ENCODE measurements at places on chromosomes 7 and 10.

DNA sequence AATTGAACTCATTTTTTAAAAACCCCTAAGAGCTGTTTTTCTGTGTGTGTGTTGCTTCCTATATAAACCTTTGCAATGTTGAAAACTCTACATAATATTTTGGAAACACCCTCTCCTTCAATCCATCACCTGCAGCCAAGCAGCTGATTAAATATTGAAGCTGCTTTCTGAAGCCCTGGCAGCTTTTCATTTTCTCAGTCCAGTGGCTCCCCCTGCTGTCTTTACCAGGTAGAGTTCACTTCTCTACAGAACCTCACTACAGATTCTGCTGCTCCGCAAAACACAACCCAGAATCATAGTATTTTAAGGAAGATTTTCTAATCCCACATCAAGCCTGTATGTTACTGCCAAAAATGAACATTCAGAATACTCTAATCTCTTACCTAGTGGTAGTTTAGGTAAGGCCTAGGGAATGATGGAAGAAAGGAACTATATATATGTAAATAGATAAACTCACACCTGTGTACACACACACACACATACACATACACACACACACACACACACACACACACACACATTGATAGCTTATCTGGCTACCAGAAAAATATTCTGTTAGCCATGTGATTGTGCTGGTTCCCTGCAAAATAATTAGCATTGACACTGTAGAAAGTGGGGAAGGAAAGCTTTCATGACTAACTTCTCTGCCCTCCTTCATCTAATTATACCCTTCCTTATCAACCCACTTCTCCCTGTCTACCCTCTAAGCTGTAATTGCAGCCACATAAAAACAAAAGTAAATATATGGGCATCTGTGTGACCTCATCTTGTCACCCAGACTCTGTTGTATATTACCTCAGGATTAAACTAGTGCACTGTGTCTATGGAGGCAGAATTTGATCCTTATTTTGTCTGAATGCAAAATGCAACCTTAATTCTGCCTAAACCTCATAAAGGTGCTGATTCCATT is 229.5 kb upstream of the FZD1 start:
- peak; percentile 30 for DNase-seq

- no peak for DNase-seq
Observed at GRCh38 chr7:49295146-49295545, 370.8 kb downstream of the CDC14C start.

DNA sequence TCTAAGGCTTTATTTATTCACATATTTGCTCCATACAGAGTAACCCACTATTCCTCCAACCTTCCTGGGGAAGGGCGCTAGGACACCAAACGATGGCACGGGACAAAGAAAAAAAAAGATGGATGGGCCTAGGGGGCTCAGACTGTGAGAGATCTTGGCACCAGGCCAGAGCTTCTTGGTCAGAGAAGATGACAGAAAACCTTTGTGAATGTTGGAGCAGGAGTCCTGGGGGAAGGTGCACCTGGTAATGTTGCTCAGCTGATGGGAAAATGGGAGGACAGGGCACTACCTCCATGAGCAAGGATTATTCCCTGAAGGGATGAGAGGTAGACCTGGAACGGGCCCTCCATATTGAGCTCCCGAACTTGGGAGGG is 1.4 kb upstream of the SH3PXD2A start:
- no peak for DNase-seq

DNA sequence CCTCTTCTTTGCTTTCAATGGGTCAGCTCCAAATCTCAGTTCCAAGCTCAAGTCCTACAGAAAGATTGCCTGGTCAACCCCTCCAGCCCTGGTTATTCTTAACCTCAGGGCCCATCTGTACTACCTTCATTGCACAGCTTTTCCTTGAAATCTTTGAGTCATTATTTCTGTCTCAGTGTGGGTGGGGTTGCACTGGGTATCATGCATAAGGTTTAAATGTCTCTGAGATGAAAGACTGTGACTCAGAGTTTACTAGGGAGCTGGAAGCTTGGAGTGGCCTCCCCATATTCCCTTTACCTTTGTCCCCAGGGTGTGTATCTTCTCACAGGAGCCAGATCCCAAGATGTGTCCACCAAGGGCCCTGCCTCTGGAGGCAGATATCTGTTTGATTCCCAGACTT is 3.3 kb upstream of the OR6V1 start:
- no peak for DNase-seq

- DNase-seq, result no peak
Observed at GRCh38 chr10:45354261-45354660, 19.8 kb upstream of the ALOX5 start.

GRCh38 chr10:86043236-86043635 is 323.4 kb downstream of the GRID1 start:
- no peak for DNase-seq

DNA sequence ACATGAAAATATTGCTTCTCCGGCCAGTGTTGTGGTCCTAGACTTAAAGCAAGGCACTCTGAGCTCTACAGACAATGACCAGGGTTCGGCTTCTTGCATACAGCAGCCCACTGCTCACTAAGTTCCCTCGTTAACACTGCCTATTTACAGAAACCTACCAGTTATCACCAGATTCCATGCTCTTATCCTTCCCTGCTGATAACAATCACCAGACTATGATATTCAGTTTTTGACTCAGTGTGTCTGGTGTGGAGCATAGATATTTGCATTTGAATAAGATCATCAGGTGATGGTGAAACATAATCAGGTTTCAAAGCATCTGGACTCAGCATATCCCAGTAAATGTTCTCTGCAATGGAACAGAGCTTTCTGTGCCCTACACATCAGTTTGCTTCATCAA is 182.3 kb downstream of the SNX13 start:
- no peak for DNase-seq

DNA sequence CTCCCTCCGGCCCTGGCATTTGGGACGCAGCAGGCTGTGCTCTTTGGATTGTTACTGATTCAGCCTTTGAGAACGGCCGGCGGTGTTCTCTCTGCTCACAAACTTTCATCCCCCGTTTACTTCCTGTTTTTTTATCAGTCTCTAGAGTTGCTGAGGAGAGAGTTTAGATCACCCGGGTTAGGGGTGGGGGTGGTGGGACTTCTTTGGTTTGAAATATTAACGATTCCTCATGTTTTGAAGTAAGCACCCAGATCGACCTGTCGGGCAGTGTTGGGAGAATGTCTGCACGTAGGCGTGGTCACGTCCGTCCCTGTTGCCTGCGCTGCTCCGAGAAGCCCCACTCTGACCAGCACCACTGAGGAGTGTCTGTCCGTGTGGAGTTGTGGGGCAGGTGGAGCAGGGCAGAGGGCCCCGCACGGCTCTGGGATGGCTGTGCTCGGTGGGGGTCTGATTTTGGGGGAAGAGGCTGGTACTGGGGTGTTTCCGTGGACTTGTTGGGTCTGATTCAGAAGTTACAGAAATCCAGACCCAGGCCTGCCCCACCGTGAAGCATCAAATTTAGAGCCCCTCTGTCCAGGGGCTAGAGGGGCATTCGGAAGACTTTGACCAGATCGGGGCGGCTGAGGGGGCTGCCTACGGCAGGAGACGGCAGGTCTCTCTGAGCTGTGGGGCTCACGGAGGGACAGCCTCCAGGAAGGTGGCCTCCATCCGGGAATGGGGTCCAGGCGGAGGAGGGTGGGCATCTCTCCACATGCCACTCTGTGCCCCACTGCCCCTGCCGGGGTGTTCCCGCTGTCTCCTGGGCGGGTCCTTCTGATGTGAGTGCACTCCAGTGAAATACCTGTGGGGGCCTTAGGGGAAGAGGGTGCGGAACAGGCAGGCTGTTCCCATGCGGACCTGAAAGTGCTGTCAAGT is 7.4 kb downstream of the INPP5A start:
- DNase-seq, result no peak

DNA sequence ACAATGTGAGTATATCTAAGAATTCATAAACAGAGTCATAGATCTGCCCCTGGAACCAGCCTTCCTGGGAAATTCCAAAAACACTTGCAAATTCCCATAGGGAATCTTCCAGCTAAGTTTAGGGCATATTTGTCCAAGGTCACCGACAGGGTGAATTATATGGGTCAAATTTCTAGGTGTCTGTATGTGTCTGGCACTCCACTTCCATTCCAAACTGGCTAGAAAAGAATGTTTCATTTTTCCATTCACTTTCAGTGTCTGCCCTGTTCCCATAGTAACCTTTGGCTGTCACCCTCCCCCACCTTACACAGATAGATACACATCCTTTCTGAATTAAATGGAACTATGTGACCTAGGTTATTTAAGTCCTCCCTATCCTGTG is 230.9 kb downstream of the CREB5 start:
- no peak for DNase-seq

DNA sequence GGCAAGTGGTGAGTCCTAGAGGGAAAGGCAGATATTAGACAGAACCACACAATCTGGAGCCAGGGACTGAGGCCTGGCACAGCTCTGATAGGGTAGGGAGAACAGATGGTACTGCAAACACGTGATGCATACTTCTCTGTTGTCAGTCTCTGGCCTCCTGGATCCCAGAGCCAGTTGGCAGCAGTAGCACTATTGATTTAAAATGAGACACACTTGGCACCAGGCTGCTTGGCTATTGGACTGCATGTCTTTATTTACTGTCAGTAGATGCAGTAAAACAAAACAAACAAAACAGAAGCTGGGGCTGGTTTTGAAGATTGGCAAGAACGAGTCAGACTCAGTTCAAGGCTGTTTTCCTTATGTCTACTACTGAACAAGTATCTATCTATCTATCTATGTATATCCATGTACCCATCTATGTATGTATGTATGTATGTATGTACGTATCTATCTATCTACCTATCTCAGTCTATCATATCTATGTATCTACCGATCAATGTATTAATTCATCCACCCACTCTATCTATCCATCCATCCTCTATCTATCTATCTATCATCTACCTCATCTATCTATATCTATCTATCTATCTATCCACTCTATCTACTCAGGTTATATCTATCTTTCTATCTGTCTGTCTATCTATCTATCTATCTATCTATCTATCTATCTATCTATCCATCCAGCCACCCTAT is 23.4 kb upstream of the MGAM2 start:
- no peak for DNase-seq

DNA sequence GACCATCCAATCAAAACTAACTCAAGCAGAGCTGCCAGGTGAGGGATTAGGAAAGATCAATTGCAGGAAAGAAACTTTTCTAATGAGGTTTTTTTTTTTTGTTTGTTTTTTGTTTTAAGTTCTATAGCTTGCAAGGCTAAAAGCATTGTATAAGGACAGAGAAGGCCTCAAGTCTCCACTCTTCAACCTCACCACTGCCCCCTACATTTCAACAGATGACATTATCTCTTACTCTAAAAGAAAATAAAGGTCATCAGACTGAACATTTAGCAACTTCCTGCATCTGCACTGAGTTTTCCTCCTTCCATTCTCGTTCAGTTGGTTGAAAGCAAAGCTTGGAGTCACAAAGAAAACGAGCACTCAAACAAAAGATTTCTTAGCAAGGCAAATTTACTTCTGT is 45.2 kb upstream of the EXOC4 start:
- DNase-seq, result no peak

- peak; percentile 69 for DNase-seq
Observed at GRCh38 chr10:91389636-91390512, 20.3 kb upstream of the HECTD2 start.
